ENCODE measurements at places on chromosomes 12 and 14.

DNA sequence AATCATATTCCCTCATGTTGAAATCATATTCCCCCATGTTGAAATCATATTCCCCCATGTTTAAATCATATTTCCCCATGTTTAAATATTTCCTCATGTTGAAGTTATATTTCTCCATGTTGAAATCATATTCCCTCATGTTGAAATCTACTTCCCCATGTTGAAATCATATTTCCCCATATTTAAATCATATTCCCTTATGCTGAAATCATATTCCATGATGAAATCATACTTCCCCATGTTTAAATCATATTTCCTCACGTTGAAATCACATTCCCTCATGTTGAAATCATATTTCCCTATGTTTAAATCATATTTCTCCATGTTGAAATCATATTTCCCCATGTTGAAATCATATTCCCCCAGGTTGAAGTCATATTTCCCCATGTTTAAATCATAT, 34.6 kb upstream of the ADGRD1 start:
- no peak for DNase-seq

DNA sequence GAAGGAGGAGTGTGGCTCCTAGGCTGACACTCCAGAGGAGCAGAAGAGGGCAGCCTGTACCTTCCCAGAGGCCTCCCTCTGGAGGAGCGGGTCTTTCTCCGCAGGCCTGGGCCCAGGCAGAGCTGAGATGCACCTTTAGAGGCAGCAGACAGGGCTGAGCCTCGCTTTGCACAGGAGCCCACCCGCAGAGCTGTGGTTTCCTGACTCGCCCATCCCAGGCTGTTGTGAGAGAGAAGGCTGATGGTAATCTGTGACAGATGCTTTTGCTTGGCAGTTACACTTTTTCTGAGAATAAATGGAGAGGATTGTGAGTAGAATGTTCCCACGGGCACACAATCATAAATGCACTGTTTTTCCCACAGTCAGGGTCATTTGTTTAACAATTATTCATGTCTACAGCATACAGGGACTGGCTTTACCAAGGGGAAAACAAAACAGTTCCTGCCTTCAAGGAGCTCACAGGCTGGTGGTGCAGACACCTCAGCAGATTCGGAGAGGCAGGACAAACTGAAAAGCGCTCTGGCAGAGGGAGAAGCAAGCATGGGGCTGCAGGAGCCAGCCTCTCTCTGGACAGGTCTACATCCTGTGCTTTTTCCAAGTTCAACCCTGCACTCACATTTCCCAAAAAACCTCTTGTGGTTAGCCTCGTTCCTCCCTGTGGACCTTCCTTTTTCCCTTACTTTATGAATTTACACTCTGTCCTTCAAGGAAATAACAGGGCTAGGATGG, 13.9 kb downstream of the EVL start:
- DNase-seq: no peak

DNA sequence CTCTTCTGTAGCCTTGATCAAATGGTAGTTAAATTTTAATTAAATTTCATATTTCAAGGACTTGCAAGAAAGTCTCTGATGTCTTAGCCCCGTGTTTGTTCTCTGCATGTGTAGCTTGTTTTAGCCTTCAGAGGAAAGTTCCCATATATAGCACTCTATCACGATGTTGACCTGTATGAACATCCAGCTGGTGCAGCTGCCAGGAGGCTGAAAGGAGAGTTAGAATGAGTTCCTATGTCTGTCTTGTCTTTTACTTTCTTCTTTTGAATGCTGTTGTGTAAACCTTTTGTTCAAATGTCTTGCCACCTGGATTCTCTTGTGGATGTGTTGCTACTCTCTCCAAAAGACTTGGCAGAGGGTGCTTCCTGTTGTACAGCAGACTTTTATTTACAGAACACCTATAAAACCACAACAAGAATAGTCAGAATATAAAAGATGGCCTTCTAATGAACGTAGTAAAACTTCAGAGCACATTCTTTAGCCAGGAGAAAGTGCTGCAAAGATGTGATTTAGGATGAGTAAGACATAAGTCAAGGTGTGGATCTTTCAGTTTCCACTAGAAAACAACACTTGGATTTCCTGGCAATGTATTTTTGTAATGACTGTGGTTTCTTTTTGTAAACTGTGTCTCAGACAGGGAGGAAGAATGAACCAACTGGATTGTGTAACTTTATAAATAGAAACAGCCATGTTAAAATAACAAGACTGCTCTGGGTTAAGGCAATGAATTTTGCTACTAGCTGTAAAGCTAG, 17.2 kb downstream of the NAV3 start:
- DNase-seq: no peak

DNA sequence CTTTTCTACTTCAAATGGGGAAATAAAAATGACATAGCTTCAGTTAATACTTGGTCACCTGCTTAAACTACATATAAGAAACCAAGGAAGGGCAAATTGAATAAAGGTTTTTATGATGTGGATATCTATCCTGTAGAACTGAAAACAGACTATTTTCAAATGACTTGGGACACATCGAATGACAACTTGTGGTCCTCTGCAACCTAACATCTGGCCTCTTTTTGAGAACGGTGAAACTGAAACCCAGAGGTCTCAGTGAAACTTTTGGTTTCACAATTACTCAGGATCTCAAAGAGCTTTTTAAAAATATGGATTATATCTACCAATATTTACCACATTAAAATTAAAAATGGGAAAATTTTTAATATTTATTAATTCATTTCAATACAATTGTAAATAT, 65.2 kb downstream of the PPP2R5E start:
- DNase-seq: no peak

GRCh38 chr14:61174987-61175386, 106.2 kb downstream of the TMEM30B start:
- DNase-seq: no peak

DNA sequence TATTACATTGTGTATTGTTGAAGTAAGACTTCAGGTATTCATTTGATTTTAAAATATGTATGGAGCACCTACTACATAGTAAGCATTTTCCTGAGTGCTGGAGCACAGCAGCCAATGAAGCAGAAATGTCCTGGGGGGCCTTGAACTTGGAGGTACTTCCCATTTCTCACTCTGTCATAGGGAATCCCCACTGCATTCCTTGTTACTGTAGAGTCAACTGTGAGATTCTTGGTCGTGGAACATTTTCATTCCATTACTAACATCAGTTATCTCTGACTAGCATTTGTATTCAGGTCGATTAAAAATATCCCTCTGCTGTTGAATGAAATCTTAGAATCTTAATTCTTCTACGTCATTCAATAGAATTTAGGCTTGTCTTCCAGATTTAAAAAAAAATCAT, 66.7 kb downstream of the PDE3A start:
- DNase-seq: no peak

GRCh38 chr12:23361971-23362370, 587.5 kb downstream of the SOX5 start:
- DNase-seq: no peak

- no peak for DNase-seq
Measured at GRCh38 chr12:93060666-93061472, 131.8 kb upstream of the EEA1 start.

DNA sequence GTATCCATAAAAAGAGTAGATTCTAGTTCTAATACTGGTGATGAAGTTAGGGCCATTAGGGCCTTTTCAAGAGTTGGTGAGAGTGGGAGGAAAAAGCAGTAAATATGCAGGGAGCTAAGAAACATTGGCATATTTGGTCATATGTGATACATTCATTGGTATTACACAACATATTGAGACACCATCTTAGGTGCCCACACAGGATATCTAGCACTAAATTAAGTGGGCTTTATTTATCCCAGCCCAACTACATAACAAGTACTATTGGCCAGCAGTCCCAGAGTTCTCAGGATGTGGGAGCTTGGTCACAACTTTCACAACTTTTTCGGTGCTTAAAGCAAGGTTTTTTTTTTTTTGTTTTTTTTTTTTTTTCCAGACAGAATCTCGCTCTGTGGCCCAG, 2.0 kb upstream of the ING4 start:
- DNase-seq: no peak

DNA sequence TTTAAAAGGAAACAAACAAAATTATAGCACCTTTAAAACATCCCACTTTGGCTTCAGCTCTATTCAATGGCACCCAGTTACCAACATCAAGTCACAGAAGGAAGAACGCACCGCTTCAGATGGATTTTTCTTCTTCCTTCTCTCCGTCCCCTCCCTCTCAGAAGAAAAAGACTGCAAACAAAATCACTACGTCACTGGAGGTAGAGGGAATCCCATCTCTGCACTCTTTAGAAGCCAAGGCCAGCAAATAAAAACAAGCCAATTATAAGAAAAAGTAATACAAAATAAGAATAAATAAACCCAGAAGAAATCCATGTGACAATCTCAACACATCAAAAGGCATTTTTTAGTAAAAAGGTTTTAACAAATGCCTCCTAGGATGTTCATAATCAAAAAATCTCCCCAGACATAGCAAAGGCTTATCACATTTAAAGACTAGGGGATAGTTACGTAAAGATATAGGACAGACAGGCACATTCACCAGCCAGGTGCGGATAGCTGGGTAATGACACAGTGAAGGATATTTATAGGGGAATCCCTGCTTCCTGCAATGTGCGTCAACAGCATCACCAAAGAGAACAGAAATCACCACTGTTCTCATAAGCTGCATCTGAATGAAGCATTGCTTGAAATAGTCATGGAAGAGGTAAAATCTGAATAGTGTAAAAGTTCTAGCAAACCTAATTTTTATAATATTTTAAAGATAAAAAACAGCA, 89.4 kb downstream of the R3HDM2 start:
- DNase-seq: no peak

GRCh38 chr14:74593241-74593953, 18.6 kb downstream of the LTBP2 start:
- no peak for DNase-seq

DNA sequence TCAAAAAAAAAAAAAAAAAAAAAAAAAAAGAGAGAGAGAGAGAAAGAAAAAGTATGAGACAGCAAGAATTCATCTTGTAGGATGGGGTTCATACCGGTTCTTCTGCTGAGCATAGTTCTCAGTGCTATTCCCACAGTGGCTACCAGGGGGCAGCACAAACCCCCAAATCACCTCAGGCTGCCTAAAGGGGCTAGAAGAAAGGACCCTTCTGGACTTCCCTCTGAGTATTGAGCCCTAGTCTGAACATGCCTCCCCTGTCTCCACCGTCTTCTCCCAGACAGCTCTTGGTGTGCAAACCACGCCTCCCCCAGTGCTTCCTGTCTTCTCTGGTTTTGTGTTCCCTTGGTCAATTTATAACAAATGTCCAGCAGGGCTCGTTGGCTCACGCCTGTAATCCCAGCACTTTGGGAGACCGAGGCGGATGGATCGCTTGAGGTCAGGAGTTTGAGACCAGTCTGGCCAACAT, 31.3 kb upstream of the SMUG1 start:
- peak; percentile 67 for DNase-seq

Data from NCI-H1417 (cell line).